Fibroblast of lung (primary cell): ENCODE measurements at places on chromosomes 16 and 17.
A peak's percentile ranks its signal among the peaks of the same experiment; 100 is the strongest.

- DNase-seq, result peak; percentile 61
These were observed 1.6 kb downstream of the AHSP start for GRCh38 chr16:31529108-31529936.

DNA sequence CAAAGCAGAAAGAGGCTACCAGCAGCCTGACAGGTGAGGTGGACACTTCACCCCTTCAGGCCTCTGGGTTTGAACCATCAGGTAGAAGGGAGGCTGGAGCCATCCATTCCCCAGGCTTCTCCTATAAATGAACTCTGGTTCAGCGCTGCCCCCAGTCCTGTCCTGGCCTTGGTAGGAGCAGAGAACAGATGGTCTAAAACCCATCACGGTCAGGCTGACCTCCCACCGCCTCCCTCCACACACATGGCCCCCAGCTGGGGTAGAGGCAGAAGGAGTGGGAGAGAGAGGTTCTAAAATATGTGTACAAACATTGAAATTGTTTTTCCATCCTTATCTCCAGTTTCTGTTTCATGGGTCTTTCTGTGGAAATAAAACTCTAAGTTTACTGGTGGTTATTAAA lies 59.7 kb upstream of the DNAJA2 start:
- no peak for DNase-seq

GRCh38 chr16:19044769-19045168 lies 22.6 kb upstream of the COQ7 start:
- DNase-seq, result no peak

GRCh38 chr17:44197980-44198720 lies 1.5 kb downstream of the ATXN7L3 start:
- peak; percentile 42 for DNase-seq

- peak; percentile 74 for DNase-seq
These were observed 25.2 kb upstream of the PHB1 start for GRCh38 chr17:49439673-49440571.

DNA sequence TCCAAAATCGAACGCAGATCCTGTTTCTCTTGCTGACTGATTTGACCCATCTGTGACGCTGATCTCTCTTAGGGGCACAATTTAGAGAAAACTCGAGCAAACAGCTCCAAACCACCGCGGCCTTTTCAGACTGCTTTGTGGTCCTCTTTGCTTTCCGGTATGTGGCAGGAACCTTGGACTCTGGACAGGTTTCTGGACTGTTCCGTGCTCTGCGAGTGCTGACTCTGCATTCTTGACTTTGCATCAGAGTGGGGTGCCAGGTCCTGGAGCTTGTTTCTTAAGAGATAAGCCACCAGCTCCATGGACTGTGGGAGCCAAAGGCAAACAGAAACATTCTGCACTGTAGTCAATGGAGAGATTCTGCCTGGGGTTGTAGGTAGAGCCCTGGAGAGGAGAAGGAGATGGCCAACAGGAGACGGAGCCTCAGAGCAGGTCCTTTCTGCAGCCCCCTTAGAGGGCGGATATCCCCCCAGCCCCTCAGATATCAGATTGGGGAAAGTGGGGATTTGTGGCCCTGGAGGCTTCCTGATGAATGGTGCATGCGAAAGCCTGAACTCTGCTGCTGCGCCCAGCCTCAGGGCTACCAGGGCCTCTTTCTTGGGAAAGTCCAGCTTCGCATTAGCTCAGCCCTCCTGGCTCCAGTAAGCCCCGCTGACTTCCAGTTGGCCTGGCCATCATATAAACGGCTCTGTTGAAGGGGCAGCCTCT lies 65.6 kb downstream of the WIPI1 start:
- DNase-seq, result peak; percentile 28

GRCh38 chr16:1082952-1083675 lies 10.6 kb downstream of the SSTR5 start:
- no peak for DNase-seq

DNA sequence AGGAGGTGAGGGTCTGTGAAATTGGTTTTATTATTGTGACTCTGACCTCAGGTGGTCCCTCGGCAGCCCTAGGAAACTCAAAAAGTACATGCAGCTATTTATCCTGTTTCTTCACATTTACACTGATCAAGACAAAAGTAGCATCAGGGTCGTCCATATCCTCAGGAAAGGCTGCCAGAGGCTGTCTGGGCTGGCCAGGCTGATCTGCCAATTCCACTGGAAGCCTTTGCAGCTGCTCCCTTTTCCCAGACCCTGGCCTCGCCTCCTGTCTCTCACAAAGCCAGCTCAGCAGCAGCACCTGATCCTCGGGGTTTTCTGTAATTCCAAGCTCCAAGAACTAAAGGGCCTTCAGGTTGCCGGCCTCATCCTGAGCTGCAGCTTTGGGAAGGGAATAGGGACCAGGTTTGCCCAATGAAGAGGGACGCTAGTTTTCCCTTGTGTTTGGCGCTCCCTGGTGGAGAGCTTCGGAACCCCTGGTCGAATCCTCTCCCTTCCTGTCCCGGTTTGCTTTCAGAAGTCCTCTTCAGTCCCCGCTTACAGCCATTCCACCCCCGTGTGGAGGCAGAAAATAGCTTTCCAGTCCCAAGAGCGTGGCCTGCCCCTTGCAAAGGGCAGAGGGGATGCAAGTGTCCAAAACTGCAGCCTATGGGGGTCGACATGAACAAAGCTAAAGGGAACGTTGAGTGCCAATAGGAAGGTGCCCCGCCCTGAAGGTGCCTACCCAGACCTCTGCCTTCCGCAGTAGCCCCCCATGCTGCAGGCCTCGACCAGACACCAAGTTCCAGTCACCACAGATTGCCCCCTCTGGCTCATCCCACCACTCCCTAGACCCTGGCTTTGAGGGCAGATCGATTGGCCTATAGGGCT lies 13.4 kb downstream of the MFSD6L start:
- peak; percentile 64 for DNase-seq

DNA sequence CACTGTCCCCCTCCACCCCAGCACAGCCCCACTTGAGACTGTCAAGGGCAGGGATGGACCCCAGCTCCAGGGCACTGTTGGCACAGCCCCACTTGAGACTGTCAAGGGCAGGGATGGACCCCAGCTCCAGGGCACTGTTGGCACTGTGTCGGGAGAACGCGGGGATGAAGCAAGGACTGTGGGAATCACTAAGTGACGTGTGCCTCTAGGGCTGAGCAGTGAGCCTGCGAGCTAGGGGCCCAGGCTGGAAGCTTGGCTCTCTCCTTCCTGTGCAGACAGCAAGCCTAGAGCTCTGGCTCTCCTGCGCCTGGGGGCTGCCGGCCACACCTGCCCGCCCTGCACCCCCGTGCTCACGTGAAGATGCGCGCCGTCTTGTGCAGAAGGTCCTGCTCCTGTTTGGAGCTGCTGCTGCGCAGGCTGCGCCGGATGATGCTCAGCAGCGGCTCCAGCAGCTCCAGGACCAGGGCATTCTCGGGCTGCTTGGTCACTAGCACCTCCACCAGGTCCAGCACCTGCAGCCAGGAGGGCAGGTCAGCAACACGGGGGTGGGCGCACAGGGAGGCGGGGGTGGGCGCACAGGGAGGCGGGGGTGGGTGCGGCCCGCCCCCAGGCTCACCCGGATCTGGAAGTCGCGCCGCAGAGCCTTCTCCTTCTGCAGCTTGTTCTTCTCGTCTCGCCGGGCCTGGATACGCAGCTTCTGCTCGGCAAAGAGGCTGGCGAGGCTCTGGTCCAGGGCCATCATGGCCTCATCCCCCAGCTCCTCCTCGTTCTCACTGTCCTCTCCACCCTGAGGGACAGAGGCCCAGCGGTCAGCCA lies 10.8 kb downstream of the MYBBP1A start:
- DNase-seq, result no peak

DNA sequence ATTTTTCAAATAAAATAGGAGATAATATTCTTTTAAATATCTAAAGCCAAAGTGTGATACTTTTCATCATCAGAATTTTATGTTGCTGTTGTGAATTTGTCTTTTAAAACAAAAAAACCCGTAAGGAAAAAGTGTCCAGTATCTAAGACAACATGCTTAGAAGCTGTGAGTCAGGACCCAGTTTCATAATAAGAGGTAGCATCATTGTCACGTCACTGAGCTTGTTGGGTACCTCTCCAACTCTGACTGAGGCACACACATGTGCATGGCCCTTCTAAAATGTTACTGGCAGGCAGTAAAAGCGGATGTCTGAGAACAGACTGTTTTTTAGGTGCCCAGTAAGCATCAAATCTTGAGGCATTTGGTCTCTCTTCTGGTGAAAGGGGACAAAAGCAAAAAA lies 2.5 kb downstream of the CIAPIN1 start:
- peak; percentile 5 for DNase-seq

DNA sequence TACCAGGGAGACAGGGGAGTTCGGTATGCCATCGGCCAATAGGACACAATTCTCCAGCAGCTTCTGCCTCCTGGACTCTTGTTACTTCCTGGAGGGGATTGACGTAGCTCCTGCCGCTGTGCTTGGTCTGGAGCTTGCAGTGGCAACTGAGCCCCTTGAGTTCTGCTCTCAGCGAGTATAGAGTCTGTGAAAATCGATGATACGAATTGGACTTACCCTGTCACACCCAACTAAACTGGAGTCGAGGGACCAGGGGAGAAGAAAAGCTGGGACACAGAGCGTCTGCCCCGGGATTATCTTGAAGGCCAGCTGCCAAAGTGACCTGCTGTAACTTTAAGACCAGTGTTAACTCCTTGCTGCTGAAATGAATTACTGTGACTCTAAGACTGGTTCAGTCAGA lies 22.2 kb downstream of the SEC14L1 start:
- DNase-seq, result no peak

DNA sequence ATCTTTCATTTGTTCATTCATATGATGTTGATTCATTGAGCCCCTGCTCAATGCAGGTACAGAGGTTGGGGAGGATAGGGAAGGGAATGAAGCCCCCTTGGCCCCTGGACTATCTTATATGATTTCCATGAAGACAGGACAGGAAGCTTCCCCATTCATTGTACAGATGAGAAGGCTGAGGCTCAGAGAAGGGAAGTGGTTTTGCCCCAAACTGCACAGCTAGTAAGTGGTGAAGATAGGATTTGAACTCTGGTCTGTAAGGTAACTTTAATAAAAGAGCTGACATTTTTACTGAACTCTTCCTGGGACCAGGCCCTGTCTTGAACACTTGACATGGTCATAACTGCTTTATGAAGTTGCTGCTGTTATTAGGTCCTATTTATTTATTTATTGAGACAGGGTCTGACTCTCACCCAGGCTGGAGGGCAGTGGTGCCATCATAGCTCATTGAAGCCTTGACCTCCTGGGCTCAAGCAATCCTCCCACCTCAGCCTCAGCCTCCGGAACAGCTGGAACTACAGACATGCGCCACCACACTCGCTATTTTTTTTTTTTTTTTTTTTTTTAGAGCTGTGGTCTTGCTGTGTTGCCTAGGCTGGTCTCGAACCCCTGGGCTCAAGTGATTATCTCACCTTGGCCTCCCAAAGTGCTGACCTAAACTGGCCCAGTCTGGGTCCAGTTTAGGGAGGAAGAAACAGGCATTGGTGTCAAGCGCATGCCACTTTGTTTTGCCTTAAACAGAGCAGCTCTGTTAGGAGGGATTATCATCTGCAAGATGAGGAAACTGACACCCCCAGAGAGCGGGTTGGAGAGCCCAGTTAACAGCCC lies 5.0 kb downstream of the CTF1 start:
- no peak for DNase-seq

DNA sequence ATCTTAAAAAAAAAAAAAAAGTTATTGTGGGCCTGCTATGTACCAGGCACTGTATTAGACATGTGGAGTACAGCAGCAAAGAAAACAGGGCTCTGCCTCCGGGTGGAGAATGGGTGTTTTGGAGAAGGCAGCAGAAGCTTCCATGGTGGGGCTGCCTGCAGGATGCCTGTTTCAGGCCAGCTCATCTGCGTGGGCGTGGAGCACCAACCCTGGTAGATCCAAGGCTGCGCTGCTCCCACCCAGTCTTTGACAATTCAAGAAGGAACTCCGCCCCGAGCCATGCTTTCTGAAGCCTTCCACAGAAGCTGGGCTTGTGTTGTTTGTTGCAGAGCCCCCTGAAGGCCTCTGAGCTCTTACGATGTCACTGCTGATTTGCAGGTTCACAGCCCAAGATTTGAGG lies 23.2 kb upstream of the CACNG1 start:
- no peak for DNase-seq

- DNase-seq, result peak; percentile 33
These were observed 163.4 kb upstream of the CIBAR2 start for GRCh38 chr16:85275533-85276249.

DNA sequence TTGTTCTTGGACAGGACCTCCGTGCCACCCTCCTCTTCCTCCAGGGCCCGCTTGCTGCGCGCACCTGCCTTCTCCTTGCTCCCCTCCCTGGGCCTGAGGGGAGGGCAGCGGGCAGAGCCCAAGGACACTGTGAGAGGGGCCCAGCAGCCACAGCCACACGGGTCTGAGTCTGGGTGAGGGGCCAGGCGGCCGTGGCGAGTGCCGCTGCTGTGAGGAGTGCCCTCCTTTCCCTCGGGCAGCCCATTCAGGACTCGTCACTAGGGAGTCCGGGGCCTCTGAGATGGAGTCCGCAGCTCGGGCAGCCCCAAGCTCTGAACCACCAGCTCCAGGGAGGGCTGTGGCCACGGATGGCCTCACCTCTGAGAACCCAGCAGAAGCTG lies 5.6 kb downstream of the DUS1L start:
- no peak for DNase-seq

- no peak for DNase-seq
These were observed 967 bp upstream of the CDH15 start for GRCh38 chr16:89170346-89171215.

- peak; percentile 52 for DNase-seq
These were observed 15.9 kb upstream of the CYTH1 start for GRCh38 chr17:78797691-78798585.

DNA sequence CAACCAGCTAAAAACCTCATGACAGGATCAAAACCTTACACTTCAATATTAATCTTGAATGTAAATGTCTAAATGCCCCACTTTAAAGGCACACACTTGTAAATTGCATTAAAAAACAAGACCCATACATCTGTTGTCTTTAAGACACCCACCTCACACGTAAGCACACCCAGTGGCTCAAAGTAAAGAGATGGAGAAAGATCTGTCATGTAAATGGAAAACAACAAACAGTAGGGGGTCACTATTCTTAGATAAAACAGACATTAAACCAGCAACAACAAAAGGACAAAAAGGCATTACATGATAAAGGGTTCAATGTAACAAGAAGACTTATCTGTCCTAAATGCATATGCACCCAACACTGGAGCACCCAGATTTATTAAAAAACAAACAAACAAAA lies 35.6 kb downstream of the SDR42E1 start:
- DNase-seq, result no peak

- DNase-seq, result no peak
These were observed 8.9 kb upstream of the ZNF200 start for GRCh38 chr16:3243882-3244281.
